ENCODE measurements at places on chromosomes 3 and 15.

DNA sequence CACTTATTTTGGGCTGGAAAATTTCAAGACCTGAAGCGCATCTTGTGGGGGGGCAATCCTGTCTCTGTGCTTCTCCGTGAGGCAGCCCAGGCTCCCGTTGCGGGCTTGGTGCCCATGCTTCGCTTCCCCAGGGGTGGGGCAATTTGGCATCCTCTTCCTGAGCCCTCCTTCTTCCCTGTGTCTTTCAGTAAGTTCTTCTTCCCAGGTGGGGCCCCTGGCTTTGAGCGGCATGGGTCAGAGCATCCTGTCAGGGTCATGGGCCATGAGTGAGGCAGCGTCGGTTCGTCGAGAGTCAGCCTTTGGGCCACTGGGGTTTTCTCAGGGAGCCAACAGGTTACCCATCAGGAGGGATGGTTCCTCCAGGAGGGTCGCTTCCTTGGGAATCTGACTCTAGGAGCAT is 200.7 kb downstream of the UBE3A start:
- no peak for DNase-seq

GRCh38 chr15:46456456-46456855 is 821.6 kb downstream of the SQOR start:
- no peak for DNase-seq

DNA sequence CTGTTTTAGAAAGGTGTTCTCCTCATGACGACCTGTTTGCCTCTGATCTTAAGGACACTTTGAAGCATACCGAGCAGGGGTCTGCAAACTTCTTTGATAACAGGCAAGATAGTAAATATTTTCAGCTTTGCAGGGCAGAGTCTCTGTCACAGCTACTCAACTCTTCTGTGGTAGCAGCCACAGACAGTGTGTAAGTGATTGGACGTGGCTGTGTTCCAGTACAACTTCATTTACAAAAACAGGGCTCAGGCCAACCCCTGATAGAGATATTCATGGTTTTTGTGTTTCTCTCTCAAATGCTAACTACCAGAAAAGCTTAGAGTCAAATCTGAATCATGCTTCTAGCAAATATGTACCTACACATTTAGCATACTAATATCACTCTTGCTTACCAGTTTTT is 51.5 kb downstream of the TGFBR2 start:
- no peak for DNase-seq

DNA sequence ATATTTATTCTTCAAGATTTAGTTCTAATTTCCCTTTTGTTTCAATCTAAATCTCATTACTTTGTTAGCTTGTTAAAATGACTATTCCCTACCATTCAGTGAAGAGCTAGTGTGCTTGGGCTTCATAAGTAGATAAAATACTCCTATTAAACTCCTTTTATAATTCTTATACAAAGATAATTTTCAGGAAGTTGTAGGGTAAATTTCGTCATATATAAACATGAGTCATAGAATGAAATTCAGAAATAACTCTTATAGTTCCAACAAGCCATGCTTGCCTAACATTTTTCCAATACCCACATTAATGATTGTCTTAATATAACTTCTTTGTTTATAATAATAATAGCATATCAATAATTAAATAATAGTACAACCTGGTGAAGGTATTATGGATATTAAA is 407.3 kb downstream of the NAALADL2 start:
- DNase-seq, result no peak

GRCh38 chr15:40695469-40695890 is 506 bp downstream of the RAD51 start:
- DNase-seq, result no peak

DNA sequence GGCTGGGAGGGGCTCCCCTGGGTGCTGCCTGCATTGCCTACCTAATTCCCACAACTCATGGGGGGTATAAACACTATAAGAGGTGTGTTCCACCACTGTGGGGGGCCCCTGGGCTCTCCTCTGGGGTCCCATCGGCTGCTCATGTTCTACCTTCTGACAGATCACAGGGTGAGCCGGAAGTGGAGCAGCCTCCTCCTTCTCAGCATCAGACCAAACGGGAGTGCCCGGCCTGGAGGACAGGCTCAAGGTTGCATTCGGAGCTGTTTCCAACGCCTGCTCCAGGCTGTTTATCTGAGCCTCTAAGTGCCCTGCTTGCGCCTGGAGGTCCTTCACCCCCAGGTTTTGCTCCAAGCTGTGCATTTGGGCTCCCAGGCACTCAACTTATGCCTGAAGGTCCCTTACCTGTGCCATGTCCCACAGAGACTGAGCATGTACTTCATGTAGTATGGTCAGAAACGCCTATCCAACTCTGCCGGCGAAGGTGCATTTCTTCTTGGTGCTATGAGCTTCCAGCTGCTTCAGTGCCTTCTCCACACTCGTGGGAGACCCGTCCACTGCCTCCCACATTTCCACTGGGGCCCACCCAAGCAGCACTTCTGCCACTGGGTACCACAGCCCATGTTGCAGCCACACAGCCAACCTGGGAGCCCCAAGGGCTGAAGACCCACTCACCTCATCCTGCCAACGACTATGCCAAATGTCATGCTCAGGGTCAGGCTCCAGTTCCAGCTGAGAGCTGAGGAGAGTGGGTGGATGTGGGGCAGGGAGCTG is 232.1 kb downstream of the IGSF11 start:
- DNase-seq, result no peak

DNA sequence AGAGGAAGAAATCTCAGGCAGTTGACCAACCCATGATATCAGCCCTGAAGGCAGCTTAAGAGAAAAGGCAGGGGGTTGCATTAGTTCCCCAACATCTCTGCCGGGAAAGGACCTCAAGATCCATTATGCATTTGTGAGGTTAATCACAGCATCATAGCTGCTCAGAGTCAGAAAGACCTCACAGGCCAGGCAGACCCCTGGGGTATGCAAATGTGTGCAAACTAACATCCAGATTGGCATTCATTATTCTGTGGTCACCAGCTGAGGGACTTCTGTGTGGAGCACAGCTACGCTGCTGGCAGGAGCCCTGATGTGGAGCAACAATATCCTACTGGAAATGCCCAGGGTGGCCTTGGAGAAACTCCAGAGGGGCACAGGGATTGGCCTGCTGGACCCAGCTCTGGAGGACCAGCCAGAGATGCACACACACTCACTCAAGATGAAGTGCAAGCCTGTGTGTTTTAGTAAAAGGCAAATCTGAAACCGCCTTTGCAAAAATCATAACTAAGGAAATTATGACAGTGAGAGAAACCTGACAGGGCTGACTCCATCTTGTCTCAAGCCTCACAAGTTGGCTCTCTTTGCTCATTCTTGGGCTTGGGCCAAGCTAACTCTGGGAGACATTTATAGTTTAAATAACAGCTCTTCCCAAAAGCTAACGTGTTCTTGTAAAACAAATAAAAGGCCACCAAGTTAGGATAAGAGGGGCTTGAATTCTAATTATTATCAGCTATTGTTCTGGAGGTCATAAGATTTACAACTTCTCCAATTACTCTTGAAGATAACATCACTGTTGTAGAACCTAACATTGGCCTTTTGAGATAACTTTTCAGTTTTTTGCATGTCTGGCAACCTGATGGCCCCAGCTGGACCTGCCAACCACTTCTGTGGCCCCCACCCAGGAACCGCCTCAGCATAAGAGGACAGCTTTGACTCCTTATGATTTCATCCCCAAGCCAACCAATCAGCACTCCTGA is 257.1 kb downstream of the UACA start:
- DNase-seq, result no peak

- no peak for DNase-seq
Measured at GRCh38 chr3:104988496-104988895, 378.2 kb upstream of the ALCAM start.

DNA sequence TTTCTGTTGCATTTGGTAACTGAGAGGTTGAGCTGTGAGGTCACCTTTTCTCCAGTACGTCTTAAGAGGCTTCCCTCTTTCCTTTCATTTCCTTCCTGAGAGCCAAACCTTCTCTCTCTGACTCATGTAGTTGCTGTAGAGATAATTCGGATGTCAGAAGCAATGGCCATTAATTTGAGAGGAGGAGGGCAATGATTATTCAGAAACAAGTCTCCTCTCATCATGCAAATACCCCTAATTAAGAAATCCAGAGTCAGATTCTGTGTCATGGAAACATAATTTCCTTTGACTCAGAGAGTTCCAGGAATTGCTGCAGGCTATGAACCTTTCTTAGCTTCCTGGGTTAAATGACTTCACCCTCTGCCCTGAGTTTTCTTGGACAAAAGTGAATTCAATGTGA is 59.0 kb upstream of the GSK3B start:
- DNase-seq, result peak; percentile 55

DNA sequence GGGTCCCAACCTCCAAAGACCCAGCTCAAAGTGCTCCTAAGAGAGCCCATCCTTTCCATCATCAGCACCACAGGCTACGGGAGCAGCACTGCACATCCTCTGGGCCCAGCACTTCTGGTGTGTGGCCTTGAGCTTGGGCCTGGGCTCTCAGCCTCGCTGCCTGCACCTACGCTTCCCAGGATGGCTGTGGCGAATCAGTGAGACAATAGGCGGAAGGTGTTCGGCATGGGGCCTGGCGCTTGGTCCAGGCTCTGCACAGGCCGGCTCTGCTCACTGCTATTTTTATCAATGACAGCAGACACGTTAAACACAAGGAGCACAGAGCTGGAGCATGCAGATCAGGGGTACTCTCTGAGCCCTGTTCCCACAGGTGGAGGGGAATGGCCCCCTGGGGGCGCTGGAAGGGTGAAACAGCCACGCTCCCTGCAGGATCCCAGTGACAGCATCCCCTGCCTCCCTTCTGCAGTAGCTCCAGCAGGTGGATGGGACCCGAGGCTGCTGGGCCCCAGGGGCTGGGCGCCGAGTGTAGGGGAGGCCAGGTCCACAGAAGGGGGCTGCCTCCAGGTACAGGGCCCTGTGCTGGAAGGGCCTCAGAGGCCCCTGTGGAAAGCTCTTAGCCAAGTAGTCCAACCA is 90.0 kb upstream of the RPL32 start:
- DNase-seq, result no peak
